NCI-H1092 (cell line): ENCODE measurements at places on chromosomes 6 and 20.

- no peak for DNase-seq
These were observed 13.2 kb downstream of the MMS22L start for GRCh38 chr6:97269821-97270220.

DNA sequence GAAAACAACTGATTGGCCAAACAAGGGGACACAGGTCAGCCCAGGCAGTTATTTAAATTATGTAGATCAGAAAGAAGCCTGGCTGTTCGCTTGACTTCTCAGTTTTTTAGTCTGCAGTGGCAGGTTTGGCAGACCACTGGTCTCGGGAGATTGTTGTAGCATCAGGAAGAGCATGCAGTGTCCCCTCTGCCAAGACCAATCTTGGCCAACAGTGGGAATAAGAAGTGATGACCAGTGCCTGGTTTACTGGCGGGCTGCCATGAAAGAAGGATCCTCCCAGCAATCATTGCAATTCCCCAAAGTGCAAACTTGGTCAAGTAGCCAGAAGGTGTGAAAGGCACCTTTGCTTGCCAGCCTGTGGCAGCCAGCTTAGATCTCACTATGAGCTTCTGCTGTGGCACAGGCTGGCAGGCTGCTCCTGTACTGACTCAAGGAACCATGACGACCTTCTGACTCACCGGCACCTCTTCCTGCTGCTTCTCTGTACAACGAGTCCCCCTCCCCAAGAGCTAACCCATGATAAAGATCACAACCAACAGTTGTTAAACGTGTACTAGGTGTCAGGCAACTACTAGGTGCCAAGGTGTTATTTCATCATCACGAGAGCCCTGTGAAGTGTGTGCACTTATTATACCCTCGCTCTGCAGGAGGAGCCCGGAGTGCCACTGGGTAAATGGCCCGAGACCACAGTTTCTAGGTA lies 76.8 kb upstream of the DUSP22 start:
- no peak for DNase-seq

- no peak for DNase-seq
These were observed 149.8 kb upstream of the AKAP12 start for GRCh38 chr6:151089978-151090377.

DNA sequence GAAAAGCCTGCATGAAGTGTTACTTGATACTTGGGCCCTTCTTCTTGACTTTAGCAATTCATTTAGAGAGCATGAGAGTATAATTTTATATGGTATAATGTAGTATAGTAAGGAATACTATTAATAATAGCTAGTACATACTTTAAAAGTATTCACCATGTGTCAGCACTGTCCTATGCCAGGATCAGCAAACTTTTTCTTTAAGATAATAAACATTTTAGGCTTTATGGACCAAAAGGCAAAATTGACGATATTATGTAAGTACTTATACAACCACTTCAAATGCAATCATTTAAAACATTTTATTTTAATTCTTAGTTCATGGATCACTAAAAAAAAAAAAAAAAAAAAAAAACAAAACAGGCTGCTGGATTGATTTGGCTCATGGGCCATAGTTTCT lies 163.9 kb downstream of the IBTK start:
- no peak for DNase-seq

GRCh38 chr6:19519941-19520340 lies 317.2 kb upstream of the ID4 start:
- no peak for DNase-seq

DNA sequence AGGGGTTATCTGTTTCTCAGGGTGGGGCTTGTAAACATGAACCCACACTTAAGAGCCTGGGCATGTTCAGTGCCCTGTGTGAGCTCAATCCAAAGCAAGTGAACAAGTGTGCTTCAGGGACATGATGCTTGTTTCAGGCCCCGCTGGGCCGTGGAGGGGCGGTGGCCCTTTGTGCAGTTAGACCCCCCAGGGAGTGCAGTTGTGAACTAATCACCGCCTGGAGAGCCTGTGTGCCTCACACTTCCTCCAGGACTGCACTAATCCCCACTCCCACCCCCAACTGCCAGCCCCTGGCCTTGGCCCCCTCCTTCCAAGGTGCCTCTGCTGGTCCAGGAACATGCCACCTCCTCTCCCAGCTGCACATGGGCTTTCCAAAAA lies 58.1 kb downstream of the RREB1 start:
- no peak for DNase-seq

DNA sequence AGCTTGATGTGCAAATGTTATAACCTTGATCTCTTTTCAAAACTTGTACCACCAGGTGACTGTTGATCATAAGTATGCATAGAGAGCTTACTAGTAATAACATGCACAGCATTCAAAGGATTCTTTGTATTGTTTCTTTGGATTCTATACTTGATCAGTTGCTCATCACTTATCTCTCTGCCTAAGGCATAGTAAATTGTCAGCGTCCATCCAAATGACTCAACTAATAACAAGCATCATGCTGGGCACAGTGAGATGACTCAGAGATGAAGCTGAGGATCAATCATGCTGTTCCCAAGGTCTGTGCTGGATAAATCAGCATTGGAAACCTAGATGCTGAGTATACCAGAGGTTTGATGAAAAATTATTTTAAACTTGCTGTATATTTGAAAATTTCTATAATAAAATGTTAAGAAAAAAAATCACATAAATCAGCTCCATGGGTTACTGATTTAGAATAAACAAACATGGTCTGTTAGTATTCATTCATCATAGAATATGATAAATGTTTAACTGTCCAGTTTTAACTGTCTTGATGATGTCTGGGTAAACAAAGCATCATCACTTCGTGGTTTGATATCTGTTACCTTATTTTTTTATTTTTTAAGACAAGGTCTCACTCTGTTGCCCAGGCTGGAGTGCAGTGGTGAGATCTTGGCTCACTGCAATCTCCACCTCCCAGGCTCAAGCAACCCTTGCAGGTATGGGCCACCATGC lies 45.6 kb upstream of the SGK1 start:
- DNase-seq: no peak

GRCh38 chr6:33808641-33809180 lies 4.9 kb upstream of the MLN start:
- no peak for DNase-seq

- no peak for DNase-seq
These were observed 84.5 kb downstream of the DNAH8 start for GRCh38 chr6:38799529-38800184.

- no peak for DNase-seq
These were observed 123.1 kb downstream of the HIVEP2 start for GRCh38 chr6:142821860-142822259.

DNA sequence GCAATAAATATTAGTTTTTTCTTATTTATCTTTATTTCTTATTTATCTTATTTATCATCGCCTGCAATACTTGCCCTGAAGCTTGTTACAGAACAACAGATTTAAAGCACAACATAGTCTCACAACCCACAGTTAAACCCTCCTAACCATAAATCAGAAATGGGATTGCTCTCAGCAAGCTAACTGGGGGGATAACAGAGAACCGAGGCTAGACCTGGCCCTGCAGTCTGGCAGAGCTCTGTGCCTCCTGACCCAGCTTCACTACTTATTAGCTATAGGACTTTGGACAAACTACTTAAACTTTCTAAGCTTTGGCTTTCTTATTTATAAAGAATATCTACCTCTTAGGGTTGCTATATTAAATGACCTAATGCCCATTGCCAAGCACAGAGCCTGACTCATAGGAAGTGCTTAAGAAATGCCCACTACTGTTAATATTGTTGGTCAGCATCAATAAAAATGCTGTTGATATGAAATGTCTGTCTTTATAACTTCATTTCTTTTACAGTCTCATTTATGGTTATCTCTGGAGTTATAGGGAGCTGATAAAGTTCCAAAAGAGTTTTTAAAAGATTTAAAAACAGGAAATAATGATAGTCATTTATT lies 87.9 kb upstream of the BEND6 start:
- DNase-seq: no peak

DNA sequence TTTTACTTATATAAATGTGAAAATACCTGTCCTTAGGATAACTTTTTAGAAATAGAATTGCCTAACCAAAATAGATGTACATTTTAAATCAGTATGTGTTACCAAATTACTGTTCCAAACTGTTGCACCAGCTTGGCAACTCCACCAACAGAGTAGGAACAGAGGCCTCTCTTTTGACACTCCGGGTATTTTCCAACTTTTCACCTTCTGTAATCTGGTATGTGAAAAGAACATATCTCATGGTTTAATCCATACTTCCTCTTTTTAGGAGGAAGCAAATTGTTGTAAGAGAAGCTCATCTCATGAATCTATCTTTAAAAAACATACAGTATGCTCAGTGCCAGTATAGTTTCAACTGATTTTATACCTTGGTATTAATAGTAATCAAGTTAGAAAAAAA lies 24.9 kb downstream of the RNF144B start:
- no peak for DNase-seq

- no peak for DNase-seq
These were observed 57.3 kb downstream of the AHI1 start for GRCh38 chr6:135440087-135440792.

DNA sequence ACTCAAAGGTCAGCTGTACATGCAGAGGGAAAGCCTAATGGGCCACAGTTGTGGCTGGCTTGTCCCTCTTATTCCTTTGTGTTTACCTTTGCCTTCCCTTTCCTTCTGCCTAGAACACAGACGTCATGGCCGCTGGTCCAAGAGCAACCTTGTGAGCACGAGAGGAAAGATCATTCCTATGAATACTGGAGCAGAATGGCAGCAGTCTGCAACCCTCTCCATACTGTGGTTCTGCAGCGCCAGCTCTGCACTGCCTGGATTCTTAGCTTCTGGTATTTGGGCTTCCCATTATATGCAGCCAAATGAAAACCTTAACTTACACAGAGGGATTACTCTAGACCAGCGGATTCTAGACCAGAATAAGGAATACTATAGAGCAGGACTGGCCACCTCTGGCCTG lies 12.4 kb downstream of the TBC1D7 start:
- DNase-seq: no peak

DNA sequence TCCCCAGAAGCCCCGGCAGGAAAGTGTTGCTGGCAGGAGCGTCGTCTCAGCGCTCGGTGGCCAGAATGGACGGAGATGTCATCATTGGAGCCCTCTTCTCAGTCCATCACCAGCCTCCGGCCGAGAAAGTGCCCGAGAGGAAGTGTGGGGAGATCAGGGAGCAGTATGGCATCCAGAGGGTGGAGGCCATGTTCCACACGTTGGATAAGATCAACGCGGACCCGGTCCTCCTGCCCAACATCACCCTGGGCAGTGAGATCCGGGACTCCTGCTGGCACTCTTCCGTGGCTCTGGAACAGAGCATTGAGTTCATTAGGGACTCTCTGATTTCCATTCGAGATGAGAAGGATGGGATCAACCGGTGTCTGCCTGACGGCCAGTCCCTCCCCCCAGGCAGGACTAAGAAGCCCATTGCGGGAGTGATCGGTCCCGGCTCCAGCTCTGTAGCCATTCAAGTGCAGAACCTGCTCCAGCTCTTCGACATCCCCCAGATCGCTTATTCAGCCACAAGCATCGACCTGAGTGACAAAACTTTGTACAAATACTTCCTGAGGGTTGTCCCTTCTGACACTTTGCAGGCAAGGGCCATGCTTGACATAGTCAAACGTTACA lies 817 bp downstream of the GRM1 start:
- no peak for DNase-seq

DNA sequence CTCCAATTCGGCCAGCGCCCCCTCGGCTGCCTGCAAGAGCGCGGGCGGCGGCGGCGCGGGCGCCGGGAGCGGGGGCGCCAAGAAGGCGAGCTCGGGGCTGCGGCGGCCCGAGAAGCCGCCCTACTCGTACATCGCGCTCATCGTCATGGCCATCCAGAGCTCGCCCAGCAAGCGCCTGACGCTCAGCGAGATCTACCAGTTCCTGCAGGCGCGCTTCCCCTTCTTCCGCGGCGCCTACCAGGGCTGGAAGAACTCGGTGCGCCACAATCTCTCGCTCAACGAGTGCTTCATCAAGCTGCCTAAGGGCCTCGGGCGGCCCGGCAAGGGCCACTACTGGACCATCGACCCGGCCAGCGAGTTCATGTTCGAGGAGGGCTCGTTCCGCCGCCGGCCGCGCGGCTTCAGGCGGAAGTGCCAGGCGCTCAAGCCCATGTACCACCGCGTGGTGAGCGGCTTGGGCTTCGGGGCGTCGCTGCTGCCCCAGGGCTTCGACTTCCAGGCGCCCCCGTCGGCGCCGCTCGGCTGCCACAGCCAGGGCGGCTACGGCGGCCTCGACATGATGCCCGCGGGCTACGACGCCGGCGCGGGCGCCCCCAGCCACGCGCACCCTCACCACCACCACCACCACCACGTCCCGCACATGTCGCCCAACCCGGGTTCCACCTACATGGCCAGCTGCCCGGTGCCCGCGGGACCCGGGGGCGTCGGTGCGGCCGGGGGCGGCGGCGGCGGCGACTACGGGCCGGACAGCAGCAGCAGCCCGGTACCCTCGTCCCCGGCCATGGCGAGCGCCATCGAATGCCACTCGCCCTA lies 963 bp downstream of the FOXF2 start:
- no peak for DNase-seq

- DNase-seq: no peak
These were observed 8.8 kb downstream of the CD93 start for GRCh38 chr20:23077277-23077676.

DNA sequence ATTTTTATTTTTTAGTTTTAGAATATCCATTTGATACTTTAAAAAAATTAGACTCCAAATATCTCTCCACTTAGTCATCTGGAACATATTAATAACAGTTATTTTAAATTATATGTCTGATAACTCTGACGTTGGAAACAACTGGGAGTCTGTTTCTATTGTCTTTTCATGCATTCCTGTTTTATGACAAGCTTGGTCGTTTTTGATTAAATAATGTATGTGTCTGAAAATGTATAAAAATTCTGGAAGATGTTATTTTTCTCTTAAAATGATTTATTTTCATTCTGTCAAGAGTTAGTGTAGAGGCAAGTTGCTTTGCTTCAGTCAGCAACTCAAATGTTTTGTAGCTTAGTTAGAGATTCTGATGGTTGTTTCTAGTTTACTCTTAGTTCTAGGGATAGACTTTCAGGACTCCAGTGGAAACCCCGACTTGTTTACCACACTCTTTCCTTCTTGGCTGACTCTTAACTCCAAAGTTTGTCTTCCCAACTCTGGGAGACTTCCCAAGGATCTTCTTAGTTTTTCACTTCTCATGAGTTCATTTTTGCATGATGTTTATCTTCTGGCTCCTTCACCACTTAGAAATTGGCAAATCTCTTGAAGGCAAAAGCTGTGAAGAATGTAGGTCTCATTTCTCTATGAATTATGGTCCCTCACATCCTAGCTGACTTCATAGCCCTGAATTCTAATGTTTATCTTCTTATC lies 190.9 kb downstream of the LAMA2 start:
- DNase-seq: no peak

DNA sequence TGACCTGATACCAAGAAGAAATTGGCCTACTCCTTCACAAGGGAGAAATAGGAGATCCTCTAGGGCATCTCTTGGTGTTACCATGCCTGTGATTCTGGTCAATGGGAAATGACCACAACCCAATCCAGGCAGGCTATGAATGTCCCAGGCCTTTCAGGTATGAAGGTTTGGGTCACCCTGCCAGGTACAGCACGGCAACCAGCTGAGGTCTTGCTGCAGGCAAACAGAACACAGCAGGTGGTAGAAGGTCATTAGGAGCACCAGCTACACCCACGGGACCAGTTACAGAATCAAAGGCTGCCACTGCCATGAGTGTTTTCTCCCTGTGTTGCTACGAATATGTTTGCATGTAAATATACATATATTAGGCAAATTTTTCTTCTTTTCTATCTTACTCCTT lies 202.3 kb downstream of the ERMARD start:
- DNase-seq: no peak
